MG63 (cell line): ENCODE measurements at places on chromosomes 7 and 10. TPM values are rescaled to one million over a fixed set of nuclear protein-coding genes. Genes with fewer than 3 reads are reported as not detected.

- peak; percentile 96 for DNase-seq
Observed at GRCh38 chr7:537911-538634, 18.4 kb upstream of the PDGFA start.

Gene CAMK1D
- total RNA-seq, result 6.8 and 13.2 TPM in 2 replicates

GRCh38 chr7:137818036-137818435 is 28.7 kb downstream of the DGKI start:
- peak; percentile 38 for DNase-seq

Gene TWIST1
- 8.9 and 22.8 TPM in 2 replicates for total RNA-seq

GRCh38 chr10:45470098-45471012 is 96.3 kb downstream of the ALOX5 start:
- no peak for DNase-seq

Gene SPDYE8
- total RNA-seq, result not detected in 2 replicates

DNA sequence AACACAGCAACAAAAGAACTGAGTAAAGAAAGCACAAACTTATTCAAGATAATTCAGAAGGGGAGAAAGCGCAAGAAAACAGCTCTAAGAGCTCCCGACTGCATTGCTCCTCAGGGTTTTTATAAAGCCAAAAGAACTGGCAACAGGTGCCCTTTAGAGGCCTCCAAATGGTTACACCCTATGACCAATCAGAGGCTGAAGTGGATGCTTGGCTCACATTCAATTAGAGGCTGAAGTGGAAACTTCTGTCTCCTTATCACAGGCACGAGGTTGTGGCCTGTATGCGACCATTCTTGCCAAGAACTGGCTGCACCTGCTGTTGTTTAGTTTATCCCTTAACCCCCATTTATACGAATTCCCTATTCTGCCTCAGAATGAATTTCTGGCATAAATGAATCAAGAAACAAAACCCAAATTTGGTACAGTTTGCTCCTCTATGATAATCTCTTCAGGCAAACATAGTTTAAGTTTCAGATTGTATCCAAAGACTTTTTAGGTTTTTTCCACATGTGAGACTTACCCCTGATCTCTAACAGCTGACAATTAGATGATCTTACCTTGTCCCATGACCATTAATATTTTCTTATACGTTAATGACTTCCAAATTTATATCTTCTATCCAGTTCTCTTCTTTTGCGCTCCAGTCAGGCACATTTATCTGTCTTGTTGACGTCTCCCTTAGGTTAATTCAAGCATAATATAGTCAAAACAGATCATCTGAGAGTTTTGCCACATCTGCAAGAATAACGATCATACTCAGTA is 504.8 kb downstream of the NXPH1 start:
- no peak for DNase-seq
